ENCODE measurements at places on chromosomes 12 and 14. TPM values are rescaled to one million over a fixed set of nuclear protein-coding genes. Genes with fewer than 3 reads are reported as not detected.

Gene TEP1
- total RNA-seq: 8.2 TPM

Gene DEGS2
- not detected for total RNA-seq

Gene TTC9
- not detected for total RNA-seq

Gene INHBC
- not detected for total RNA-seq

- peak; percentile 67 for DNase-seq
Observed at GRCh38 chr12:129693731-129694130, 210.1 kb downstream of the TMEM132D start.

- no peak for DNase-seq
Observed at GRCh38 chr14:71716041-71716772, 216.0 kb upstream of the RGS6 start.

DNA sequence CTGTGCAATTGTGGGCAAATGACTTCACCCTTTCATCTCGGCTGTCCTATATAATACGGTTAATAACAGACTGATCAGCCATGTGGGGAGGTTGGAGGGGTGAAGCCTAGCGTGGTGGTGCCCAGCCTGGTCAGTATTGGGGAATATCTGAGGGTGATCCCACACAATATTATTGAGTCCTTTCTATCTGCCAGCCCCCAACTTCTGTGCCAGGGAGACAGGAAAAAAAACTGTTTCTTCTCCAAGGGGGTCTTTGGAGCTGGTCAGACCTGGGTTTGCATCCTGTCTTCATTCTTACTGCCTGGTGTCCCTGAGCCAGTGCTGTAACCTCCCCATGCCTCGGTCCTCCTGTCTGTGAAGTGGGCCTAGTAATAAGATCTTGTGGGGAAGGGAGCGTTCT lies 6.5 kb downstream of the CYP46A1 start:
- DNase-seq: no peak

DNA sequence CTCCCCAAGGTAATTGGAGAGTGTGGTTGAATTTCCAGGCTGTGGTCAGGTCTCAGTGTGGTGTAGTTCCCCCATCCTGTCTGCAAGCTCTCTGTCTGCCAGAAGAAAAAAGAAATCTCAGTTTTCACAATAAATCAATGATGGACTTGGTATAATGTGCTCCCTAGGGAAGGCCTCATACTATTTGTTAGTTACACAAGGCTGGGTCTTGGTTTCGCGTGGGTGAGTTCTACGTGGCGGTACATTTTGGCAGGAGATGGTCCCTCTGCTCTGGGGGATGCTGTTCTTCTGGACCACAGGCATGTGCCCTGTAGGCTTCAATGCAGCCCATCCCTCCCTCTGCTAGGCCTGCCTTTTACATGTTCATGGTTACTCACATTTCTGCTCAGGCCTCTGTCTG lies 206.4 kb upstream of the PELI2 start:
- DNase-seq: no peak

DNA sequence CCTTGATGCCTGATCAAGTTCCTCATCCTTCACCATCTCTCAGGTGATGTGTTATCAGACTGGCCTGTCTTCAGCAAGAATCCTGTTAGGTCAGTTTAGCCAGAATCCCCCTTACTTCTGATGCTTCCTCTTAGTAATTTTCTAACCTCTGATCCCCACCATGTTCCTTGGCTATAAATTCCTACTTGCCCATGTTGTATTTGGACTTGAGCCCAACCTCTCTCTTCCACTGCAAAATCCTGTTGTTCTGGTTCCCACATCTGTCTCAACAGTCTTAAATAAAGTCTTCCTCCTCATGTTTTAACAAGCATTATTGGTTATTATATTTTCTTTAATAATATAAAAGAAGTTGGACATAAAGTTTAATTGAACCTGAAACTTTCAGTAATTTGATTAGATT lies 987.8 kb upstream of the USP15 start:
- no peak for DNase-seq
